ENCODE measurements at places on chromosomes 3 and 15. TPM values are rescaled to one million over a fixed set of nuclear protein-coding genes. Genes with fewer than 3 reads are reported as not detected.

DNA sequence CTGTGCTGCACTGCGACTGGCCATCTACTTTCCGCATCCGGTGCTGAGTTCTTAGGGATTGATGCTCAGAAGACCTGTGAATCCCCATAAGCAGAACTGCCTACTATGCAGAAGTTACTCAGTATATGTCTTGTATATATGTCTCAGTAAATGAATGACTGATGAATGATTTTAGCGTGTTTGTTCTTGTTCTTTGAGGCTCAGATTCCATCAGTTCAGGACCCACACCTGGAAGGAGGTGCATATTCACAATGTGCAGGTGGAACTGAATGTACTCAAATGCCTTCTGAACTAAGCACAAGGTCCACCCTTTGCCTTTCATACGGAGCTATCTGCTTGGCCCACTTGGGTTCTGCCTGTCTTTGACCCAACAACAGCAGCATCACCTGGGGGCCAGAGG is 19.8 kb downstream of the TNFAIP8L3 start:
- DNase-seq = no peak

DNA sequence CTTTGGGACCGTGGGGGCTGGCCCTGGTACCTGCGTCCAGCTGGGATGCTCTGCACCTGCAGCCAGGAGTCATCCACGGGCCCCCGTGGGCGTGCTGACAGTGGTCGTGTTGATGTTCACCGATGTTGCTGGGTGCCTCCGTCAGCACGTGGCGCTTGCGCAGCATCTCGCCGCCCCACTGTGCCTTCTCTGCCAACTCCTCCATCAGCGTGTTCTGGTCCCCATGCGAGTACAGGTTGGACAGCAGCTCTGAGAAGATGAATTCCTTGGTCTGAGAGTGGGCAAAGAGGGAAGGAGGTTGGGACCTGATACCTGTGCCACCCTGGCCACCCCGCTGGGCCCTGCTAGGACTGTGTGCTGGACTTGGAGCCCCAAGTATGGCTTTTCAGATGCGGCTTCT is 61.4 kb downstream of the ADAMTS7 start:
- no peak for DNase-seq

Gene GATM
- 251 TPM for total RNA-seq

Gene CDHR4
- total RNA-seq = not detected

GRCh38 chr3:126360046-126360713 is 3.0 kb upstream of the KLF15 start:
- DNase-seq = no peak

GRCh38 chr3:172561897-172562640 is 38.8 kb upstream of the TNFSF10 start:
- no peak for DNase-seq

DNA sequence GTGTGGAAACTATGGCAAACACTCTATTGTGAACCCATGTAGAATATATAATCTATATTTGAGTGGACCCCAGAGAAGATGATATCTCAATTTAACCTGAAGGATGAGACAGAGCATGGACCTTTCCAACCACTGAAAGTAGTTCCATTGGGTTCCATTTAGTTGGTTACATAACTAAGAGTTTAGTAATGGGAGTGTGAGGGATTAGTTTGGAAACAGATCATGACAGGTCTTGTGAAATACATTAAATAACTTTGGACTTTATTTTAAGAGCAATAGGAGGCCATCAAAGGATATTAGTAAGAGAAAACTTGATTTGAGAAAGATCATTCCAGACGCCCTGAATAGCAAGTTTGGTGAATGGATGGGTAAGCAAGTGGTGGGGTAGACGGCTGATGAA is 487.2 kb upstream of the ROBO2 start:
- no peak for DNase-seq

GRCh38 chr15:98071786-98072185 is 111.3 kb downstream of the ARRDC4 start:
- DNase-seq = no peak

DNA sequence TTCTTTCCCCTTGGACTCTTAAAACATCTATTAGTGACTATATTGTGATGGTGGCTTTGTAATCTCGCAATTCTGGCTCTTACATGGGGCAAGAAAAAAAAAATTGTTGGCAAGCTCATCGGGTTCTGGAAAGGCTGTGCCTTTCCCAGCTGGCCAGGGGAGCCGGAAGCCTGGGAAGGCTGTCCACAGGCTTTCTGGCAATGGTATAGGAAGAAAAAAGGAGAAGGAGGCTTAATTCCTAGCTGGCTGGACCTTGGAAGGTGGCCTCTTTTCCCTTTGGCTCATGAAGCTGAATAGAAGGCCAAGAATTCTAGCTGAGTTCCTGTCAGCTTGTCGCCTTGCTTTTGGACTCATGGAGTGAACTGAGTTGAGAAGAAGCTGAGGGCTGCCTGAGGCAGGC is 243.5 kb upstream of the SEMA6D start:
- DNase-seq = peak; percentile 59

DNA sequence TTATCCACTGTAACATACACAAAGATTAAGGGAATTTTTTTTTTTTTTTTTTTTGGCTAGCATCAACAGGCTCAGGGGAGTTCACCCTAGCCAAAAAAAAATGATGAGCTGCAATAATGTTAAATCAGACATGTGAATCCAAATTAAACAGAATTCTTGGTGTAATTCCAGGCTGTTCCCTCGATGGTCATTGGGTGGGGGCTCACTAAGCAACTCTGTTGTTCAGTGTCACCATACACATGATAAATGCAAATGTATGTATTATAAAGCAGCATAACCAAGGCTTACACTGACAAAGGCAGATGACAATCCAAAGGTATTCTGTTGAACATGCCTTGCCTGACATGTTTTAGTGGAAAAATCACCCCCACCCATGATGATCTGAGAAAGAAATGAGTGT is 29.0 kb downstream of the IL1RAP start:
- no peak for DNase-seq

Gene SLC51A
- total RNA-seq = 7.9 TPM

Data from umbilical cord (tissue), 2 donors.